Central memory CD4-positive, alpha-beta T cell (primary cell): ENCODE measurements at places on chromosomes 6 and 20.

- no peak for DNase-seq
Observed at GRCh38 chr6:43713643-43714310, 26.2 kb upstream of the MRPS18A start.

- no peak for DNase-seq
Observed at GRCh38 chr6:36229223-36229622, 32.7 kb downstream of the BRPF3 start.

GRCh38 chr6:98924647-98925046 is 23.1 kb downstream of the FBXL4 start:
- no peak for DNase-seq

DNA sequence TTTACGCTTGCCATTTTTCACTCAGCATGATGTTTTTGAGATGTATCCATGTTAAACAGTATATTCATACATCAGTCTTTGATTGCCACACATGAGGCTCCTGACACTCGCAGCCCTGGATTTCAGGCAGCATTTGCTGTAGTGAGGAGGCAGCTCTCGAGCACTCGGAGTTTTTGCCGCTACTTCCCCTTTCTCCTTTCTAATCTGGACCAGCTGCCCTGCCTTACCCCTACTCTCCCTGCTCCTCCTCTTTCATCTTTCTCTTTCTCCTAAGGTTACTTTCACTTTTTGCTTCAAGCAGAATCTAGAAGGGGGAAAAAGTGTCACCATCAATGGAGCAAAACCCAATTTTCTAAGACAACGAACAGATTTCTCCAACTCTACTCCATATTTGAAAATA is 5.9 kb upstream of the CST3 start:
- no peak for DNase-seq

DNA sequence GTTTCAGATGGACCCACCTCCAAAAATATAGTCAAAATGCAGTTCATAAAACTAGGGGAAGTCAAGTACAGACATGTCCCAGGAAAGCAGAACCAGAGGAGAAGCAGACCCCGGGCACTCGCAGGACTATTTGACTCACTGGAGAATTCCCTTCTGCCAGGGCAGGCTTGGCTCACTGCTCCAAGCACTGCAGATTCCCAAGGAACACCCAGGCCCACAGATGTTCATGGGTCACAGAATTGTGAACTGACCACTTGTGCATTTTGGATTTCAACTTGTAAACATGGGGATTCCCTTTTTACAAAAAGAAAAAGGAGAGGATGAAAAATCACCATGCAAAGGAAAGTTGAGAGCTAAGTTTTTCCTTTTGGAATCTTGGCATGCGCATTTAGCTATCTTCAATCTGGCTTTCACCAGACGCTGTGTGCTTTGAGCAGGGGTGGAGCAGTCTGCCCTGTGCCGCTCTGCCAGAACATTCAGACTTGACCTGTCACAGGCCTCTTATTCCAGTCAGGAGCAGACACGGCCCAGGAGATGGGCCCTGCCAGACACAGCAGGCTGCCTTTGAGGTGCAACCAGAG is 237.5 kb upstream of the TAB2 start:
- DNase-seq: no peak

GRCh38 chr6:39056681-39057080 is 8.1 kb downstream of the GLP1R start:
- no peak for DNase-seq

DNA sequence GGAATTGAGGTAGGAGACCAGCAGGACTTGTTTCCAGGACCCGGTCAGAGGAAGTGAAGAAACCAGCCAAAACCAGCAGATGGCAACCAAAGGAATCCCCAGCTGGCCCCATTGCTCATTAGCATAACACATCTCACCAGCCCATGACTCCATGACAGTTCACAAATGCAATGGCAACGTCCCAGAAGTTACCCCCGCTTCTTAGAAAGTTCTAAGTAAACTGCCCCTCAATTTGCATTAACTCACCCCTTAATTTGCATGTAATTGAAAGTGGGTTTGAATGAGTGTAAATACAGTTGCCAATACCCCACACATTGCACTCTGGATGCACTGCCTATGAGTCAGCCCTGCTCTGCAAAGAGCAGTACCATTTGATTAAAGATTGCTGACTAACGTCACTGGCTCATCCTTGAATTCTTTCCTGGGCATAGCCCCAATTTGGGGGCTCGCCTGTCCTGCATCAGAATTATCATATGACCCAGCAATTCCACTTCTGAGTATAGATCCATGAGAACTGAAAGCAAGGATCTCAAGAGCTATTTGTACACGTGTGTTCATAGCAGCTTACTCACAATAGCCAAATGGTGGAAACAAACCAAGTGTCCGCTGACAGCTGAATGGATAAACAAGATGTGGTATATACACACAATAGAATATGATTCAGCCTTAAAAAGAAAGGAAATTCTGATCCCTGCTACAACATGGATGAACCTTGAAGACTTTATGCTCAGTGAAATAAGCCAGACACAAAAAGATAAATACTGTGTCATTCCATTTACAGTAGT is 36.4 kb downstream of the MYLK4 start:
- no peak for DNase-seq

GRCh38 chr6:83868639-83869038 is 9.2 kb downstream of the CYB5R4 start:
- no peak for DNase-seq
